H54 (cell line): ENCODE measurements at places on chromosomes 3 and 15.

- DNase-seq = peak; percentile 17
Observed at GRCh38 chr15:98800437-98801233, 152.3 kb downstream of the IGF1R start.

- no peak for DNase-seq
Observed at GRCh38 chr3:136925425-136926190, 32.2 kb upstream of the IL20RB start.

GRCh38 chr3:160280836-160281235, 55.6 kb downstream of the C3orf80 start:
- DNase-seq = no peak

- DNase-seq = peak; percentile 80
Observed at GRCh38 chr15:75694241-75695182, 18.1 kb downstream of the CSPG4 start.

- no peak for DNase-seq
Observed at GRCh38 chr3:176119826-176120225, 1077.5 kb downstream of the TBL1XR1 start.

DNA sequence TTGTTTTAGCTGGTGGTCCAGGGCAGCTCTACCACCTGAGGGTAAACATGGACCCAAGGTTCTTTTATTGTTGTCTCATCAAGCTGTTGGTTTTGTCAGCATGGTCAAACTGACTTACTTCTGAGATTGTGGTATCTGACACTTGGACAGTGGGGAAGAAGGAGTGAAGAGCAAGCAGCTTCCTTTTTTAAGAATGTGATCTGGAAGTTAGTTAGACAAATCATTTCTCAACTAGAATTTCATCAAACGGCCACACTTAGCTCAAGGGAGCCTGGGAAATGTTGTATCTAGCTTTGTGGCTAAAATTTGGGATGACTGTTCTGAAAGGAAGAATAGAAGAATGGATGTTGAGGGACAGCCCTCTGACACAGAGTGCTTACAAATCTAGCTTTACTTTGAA, 215.2 kb downstream of the ZNF621 start:
- DNase-seq = no peak

GRCh38 chr3:97872525-97873042, 50.8 kb downstream of the CRYBG3 start:
- no peak for DNase-seq

DNA sequence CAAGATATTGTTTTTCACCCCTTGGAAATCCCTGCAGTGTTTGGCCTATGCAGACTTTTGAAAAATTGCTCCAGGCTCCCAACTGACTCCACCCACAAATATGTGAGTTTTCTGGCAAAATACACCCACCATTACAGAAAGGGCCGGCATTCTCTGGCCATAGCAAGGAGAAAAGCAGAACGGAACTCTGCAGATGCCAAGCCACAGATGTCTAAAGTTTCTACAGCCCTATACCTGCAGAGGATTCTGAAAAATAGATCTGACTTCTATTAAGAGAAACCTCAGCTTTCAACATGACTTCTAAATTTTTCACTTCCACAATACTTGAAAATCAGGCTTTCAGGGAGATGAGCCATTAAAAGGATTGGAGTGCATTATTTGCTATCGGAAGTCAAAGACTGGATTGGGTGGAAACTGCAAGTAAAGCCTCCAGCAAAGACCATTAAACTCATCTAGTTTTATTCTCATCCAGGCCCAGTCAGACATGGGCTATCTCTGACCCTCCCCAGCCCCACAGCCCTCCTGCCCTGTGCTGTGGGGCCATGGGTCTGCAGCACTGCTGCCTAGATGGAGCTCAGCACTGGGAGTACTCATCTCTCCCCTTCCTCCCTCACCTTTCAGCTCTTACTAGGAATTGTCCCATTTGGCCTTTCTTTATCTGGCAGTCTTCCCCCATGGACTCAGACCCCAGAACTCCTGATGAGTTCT, 243.1 kb upstream of the GOLGA6L4 start:
- DNase-seq = no peak

DNA sequence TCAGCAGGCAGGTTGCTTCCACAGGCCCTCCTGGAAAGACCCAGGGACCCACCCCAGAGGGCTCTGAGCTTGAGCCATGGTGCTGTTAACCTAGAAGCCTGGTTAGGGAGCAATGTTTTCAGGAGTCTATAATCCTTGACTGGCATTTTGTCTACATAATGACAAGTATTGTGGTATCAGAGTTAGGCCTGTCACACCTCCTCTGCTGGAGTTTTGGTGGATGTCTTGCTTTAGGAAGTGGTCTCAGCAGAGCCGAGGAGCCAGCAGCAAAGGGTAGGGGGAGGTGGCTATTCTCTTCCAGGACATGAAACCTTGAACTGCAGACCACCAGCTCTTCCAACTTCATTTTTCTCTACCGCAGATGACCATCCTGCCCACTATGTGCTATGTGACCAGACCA, 76.1 kb downstream of the CLSTN2 start:
- no peak for DNase-seq

GRCh38 chr3:57583544-57583943, 13.6 kb downstream of the ARF4 start:
- no peak for DNase-seq

DNA sequence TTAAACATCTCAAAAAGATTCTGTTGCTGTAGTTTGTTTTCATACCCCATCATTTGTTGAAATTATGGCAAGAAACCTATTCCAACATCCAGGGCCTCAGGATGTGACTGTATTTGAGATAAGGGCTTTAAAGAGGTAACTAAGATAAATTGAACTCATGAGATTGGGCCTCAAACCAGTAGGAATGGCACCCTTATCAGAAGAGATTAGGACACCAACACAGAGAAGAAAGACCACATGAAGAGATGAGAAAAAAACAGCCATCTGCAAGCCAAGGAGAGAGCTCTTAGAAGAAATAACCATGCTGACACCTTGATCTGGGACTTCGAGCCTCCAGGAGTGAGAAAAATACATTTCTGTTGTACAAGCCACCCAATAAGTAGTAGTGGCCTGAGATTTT, 157.7 kb downstream of the CGGBP1 start:
- no peak for DNase-seq

GRCh38 chr3:78937475-78937874, 830.3 kb downstream of the ROBO1 start:
- DNase-seq = no peak

- no peak for DNase-seq
Observed at GRCh38 chr3:183301937-183302580, 49.0 kb downstream of the B3GNT5 start.

DNA sequence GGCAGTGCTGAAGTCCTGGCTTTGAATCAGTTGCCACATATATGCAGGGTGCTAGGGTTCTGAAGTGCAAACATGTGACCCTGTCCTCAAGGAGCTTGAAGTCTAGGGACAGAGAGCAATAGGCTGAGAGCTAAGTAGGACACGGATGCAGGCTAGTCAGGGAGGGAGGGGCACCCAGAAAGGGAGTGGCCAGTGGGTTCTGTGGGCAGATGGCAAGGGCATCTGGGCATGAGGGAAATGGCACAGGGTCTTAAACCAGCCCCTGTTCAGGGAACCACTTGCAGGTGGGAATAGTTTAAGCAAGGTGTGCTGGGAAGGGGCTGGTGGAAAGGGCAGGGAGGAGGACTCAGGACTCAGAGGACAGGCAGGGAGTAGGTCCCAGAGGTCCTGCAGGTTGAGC, 46.4 kb upstream of the EPHB1 start:
- DNase-seq = no peak

- DNase-seq = peak; percentile 36
Observed at GRCh38 chr15:87764461-87765240, 491.9 kb downstream of the NTRK3 start.

- no peak for DNase-seq
Observed at GRCh38 chr3:119437691-119438258, 25.6 kb downstream of the TMEM39A start.

DNA sequence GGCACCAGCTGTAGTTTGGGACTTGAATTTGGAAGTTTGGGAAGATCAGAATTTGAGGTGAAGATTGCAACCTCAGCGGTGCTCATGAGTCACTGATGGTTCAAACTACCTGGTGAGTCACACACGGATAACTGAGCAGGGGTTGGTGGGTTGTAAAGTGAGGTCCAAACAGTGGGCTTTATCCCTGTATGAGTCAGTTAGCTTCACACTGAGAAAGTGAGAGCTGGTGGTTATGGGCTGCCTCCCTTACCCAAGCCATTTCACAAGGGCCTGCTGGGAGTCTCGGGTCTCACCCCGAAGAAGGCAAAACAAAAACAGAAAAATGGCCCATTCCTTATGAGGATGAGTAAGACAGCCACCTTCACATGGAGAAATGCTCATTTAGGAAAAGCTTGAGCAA, 77.0 kb downstream of the ITGA11 start:
- DNase-seq = peak; percentile 80

GRCh38 chr3:53694046-53694445, 152.2 kb downstream of the CHDH start:
- no peak for DNase-seq

GRCh38 chr3:52238761-52239701, at the start of gene TWF2:
Gene TWF2 (minus strand): TSS chr3:52239158. CDS start chr3:52239016, 142 bp downstream.
- peak; percentile 93 for DNase-seq

DNA sequence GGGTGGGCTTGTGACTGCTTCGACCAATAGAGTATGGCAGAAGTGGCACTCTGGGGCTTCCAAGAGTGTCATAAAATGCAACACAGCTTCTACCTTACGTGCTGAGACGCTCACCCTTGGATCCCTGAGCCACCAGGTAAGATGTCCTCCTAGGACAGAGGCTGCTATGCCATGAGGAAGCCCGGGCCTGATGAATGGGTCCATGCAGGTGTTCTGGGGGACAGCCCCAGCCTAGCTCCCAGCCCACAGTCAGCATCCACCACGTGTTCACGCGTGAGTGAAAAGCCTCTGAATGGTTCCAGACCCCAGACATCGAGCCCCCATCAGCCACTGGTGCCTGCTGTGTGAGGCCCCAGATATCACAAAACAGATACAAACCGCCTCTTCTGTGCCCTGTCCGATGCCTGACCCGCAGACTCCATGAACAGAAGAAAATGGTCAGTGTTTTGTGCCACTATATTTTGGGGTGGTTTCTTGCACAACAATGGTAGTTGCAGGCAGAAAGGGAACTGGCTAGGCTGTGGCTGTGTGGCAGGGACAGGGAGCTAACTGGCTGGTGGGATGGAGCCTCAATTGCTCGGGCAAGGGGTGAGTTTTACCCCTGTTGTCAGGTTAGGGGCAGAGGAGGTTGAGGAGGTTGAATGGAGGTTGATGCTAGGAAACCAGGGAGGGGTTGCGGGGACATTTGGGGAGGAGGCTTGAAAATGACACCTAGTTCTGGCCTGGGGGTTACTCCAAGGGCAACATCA, 92.2 kb downstream of the LINGO1 start:
- no peak for DNase-seq

- no peak for DNase-seq
Observed at GRCh38 chr15:97866959-97867358, 93.5 kb upstream of the ARRDC4 start.

DNA sequence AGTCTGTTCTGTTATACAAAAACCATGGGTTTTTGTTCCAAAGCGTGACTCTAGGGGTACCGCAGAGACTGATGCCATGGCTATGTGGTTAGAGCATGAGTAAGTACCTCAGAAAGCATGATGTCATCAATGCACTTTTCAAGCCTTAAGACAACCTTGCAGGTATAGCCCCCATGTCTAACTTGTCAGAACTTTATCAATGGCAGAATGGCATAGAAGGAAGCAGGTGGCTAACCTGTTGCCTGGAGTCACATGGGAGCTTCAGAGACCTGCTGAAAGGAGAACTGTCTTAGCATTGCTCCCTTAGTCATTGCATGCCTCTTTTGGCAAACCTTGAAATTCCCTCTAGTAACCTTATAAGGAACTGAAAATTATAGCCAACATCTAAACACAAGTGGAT, 52.5 kb downstream of the EOMES start:
- no peak for DNase-seq

DNA sequence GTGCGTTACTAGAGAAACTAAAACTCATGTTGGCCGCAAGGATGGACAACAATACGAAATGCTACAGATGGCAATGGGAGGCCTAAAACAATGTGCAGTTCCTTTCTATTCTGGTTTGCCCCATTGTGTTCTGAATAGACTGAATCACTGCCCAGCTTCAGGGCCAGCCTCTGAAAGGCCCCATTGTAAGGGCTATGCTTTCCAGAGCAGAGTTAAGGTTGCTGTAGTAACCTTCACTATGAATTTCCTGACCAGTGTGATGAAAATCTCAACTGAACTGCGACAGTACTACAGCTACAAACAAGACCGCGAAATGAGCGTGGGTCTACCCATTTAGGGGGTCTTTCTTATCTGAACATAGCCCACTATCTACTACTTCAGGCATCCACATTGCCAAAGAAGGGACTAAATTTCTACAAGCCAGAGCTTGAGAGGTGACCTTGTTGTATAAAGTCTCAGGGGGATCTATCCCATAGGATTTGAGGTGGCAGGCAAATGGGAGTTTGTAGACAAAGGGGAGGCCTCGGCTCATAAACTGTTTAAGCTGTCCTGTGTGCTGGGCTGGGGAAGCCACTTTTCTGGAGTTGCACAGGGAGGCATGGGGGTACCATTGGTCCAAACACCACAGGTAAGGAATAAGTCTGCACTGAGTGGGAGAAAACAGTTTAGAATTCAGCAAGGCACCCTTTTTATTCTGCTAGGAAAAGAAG, 80.1 kb downstream of the MYO1E start:
- no peak for DNase-seq

- DNase-seq = no peak
Observed at GRCh38 chr3:145906301-145906700, 254.7 kb downstream of the PLOD2 start.

DNA sequence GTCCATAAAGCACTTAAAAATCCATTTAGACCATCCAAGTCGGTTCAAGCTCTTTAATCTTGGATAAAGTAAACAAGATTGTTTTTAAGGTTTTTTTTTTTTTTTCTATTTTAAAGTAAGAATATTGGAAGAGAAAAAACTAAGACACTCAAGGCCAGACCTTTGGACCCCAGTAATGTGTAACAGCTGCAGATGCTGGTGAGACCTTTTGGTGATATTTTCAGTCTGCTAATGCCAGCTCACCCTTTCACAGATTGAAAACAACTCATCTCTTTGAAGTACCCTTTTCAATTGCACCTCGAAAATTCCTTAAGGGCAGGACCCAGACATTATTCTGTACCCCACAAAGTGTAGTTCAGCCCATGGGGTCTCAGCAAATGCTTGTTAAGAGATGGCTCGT, 260.7 kb upstream of the CTNNB1 start:
- DNase-seq = no peak

- no peak for DNase-seq
Observed at GRCh38 chr3:775178-775880, 317.5 kb upstream of the CNTN6 start.

DNA sequence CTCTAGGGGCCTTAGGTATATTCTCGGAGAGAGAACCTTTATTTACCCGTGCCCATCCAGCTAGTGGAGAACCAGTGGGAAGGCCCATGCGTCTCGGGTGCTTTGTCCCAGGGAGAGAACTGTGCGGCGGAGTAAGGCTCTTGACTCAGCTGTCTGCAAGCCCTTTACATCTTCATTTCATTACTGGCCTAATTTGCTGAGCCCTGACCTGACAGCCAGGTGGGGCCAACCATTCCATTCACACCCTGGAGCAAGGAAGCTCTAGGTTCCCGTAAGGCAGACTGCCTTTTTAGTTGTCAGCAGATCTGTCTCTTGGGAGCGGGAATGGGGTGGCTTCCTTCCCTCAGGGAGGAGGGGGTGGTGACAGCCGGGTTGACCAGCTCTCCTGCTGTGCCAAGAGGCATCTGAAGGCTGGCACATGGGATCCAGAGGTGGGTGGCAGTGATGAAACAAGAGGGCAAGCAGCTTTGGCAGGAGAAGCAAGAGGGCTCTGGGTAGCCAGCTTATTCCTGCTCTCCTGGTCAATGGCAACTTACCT, 36.4 kb downstream of the SV2B start:
- no peak for DNase-seq

GRCh38 chr3:47340866-47341265, 40.0 kb upstream of the PTPN23 start:
- no peak for DNase-seq

GRCh38 chr3:141384157-141384556, 15.9 kb downstream of the ZBTB38 start:
- no peak for DNase-seq
